ENCODE measurements at places on chromosomes 1 and 21.

GRCh38 chr21:18545908-18546307, 142.3 kb upstream of the TMPRSS15 start:
- peak; percentile 87 for DNase-seq

GRCh38 chr1:70717656-70718055, 306.6 kb downstream of the CTH start:
- DNase-seq, result no peak

- peak; percentile 44 for DNase-seq
These were observed 79.0 kb upstream of the NFASC start for GRCh38 chr1:204791453-204792353.

GRCh38 chr1:37845049-37845646, 14.2 kb downstream of the MTF1 start:
- no peak for DNase-seq

GRCh38 chr21:35149698-35150097, 100.6 kb upstream of the RUNX1 start:
- peak; percentile 55 for DNase-seq

- DNase-seq, result no peak
These were observed 22.4 kb upstream of the SFPQ start for GRCh38 chr1:35215346-35215745.

DNA sequence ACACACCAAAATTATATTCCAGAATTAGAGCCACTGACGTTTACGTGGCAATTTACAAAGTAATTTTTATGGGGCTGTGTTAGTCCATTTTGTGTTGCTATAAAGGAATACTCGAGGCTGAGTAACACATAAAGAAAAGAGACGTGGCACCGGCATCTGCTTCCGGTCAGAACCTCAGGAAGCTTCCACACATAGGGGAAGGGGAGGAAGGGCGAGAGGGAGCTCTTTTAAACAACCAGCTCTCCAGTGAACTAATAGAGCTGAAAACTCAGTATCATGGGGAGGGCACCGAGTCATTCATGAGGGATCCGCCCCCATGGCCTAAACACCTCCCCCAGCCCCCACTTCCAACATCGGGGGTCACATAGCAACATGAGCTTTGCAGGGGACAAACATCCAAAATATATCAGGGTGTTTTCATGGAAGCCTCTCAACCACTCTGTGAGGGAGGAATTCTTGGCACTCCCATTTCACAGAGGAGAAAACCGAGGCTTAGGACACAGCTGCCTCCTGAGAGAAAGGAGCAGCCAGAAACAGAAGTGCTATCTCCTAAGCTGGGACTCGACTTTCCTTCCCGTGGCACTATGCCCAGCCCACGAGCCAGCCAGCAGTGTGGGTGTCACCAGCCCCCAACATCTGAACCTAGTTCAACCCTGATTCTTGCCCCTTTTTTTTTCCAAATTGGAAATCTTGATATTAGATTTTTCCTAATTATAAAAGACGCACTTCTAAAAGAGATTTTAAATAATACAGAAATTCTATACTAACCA, 29.2 kb downstream of the MIS18A start:
- no peak for DNase-seq

- DNase-seq, result no peak
These were observed 219.4 kb downstream of the TTLL7 start for GRCh38 chr1:83779565-83779964.

DNA sequence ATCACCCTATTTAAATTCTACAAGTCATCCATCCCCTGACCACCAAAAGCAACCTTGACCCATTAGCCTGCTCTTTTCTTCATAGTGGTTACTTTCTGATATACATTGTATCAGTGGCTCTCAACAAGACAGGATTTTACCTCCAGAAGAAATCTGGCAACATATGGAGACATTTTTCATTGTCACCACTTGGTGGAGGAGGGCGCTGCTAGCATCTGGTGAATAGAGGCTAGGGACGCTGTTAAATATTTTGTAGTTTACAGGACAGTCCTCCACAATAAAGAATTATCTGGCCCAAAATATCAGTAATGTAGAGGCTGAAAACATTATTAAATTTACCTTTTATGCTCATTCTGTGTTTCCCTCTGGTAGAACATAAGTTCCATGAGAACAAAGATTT, 6.1 kb downstream of the HSPA13 start:
- DNase-seq, result no peak

DNA sequence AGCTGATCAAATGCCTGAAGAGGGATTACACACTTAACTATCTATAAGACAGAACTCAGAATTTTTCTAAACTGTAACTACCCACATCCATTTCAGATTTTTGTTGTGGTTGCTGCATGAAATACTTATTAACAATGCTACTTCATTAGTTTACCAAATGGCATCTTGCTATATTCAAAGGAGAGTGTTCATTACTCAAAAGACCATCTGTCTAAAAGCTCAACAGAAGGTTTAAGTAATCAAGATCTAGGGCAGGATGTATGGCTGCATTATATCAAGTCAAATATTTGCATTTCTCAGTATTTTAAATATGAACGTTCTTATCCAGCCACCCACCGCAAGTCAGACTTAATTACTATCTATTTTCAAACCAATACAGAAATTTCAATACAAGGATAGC, 79.9 kb downstream of the SIPA1L2 start:
- no peak for DNase-seq

- DNase-seq, result no peak
These were observed 35.0 kb downstream of the COL18A1 start for GRCh38 chr21:45439901-45440461.

DNA sequence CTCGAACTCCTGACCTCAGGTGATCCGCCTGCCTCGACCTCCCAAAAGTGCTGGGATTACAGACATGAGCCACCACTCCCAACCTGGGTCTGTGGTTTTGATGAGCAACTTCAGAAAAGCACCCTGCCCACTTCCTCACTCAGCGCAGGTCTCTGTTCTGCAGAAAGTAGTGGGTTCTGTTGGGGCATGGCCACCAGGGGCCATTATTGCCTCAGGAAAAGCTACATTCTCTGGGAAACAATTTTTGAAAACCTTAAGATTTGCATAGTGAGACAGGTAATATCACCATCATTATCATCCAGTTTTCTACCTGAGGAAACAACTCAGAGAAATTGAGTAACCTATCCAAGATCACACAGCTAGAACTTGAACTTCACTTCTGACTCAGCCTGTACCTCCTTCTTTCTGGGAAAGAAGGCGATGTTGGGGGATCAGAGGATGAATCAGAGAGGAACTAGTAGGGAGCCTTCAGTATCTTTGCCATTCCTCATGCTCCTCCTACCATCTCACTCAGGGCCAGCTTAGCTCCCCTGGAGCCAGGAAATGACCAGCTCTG, 7.1 kb upstream of the NES start:
- no peak for DNase-seq

- DNase-seq, result no peak
These were observed 94.5 kb downstream of the CD58 start for GRCh38 chr1:116476321-116476720.

- DNase-seq, result no peak
These were observed 24.8 kb downstream of the ADGRB2 start for GRCh38 chr1:31739346-31739745.

GRCh38 chr1:179323436-179323835, 29.8 kb downstream of the SOAT1 start:
- no peak for DNase-seq

DNA sequence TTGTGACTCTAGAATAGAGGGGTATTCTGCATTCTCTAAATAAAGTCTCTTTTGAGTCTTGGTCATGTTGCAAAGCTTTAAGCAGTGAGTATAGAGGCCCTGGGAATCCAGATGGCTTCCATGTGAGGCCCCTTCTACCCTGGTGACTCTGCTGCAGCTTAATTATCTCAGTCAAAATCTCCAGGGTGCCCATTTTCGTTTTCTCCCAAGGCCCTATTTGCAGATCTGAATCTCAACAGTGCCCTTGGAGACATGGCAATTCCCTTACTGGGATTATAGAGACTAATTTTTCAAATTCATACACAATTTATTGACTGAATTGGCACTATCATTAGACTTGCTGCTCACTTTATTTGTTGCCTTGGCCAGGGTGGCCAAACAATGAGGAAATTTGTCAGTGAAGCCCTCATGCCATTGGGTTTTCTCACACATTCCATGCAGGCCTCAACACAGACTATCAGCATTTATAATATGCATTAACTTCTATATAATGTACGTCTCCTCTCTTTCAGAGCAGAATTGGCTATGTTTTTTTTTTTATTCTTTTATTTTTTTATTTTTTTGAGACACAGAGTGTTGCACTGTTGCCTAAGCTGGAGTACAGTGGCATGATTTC, 35.1 kb downstream of the PROX1 start:
- peak; percentile 23 for DNase-seq

GRCh38 chr21:31847761-31848160, 25.1 kb upstream of the HUNK start:
- no peak for DNase-seq

DNA sequence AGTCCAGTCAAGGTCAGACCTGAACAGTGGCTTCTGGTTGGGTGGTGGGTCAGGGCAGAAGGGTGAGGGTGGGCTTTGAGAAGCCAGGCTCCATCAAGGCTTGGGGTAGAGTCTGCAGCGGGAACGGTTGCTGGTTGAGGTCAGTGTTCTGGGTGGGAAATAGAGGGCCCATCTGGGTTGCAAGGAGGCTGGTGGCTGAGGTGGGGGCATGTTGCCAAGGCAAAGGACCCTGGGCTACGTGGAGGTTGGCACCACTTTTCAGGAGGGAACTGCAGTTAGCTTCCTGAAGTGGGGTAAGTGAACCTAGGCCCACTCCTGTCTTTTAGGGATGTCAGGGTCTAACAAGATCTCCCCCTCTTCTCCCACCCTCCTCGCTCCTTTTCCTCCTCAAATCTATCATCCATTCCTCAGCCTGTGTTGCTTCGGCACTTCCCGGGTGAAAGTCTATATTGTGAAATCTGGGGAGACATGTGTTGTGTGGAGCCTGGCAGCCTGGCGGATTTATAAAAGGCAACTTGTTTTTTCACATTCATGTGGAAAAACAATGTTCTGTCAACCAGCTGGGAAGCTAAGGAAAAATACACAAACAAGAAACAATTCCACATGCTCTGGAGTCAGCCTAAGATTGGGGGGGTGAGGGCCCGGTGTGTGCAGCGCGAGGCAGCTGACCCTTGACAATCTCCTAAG, 1.5 kb downstream of the IL22RA1 start:
- no peak for DNase-seq

- DNase-seq, result no peak
These were observed 402.5 kb downstream of the PTPRC start for GRCh38 chr1:199041173-199041914.

- DNase-seq, result no peak
These were observed 143.3 kb upstream of the JUN start for GRCh38 chr1:58927041-58927721.

GRCh38 chr1:229022595-229023333, 248.1 kb upstream of the RAB4A start:
- DNase-seq, result no peak

GRCh38 chr1:4079815-4080214, 179.7 kb upstream of the C1orf174 start:
- no peak for DNase-seq
